ENCODE measurements at places on chromosomes 12 and 14.
A peak's percentile ranks its signal among the peaks of the same experiment; 100 is the strongest.

DNA sequence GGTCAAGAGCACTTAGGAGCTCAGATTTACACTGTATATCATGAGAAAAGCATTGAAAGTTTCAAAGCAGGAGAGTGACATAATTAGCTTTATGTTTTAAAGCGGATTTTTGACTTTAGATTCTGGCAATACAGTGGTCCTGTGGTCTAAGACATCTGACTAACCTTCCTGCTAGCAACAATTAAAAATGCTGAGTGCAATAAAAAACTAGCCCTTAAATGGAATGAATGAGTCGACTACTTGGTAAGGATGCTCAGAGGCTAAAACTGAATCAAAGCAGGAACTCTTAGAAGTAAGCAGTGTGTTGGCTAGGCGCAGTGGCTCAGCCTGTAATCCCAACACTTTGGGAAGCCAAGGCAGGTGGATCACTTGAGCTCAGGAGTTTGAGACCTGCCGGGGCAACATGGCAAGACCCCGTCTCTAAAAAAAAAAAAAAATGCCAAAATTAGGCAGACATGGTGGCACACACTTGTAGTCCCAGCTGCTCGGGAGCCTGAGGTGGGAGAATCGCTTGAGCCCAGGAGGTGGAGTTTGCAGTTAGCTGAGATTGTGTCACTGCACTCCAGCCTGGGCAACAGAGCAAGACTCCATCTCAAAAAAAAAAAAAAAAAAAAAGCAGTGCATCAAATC is 18.9 kb downstream of the BICD1 start:
- no peak for DNase-seq

DNA sequence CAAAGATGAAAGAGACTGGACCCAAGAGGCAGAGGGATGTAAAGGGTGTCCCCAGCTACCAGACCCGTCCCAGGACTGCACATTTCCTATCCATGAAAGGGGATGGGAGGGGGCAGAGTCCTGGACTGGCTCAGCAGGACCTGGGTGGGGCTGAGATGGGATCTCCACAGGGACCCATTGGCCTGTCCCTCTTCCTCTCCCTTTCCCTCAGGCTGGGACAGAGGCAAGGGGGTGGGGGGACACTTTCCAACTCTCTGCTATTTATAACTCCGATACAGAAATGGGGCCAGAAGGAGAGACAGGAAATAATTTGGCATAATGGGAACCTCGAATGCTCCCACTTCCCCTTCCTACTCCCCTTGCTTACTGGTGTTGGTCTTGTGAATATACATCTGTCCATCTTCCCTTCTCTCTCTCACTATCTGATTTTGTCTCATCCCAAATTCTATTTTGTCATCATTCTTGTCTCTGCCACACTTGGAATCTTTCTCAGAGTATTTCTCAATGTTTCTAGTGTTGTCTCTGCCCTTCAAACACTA is 1.1 kb upstream of the ITGA7 start:
- peak; percentile 49 for DNase-seq

DNA sequence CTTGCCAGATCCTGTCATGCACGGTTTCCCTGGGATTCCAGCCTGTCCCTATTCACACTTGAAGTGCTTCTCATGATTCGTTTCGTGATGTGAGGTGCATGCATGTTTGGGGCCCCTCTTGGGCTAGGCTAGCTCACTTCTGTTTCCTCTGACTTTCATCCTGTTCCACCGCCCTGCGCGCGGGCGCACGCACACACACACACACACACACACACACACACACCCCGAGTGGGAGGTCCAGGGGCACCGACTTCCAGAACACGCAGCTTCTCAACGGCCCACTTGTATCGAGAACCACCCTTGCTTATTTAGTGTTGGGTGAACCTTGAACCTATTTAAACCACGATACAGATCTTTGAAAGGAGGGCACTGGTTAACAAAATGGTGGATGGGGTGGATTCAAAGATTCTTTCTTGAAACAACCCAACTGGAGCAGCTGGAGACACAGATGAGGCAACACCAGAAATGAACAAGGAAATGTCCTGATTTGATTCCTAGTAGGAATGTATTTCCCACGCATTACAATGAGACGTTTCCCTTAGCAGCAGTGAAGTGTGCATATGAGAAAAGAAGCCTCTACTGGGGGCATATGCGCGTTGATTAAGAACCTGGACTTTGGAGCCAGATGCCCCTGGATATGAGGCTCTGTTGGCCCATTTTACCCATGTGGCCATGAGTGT is 16.3 kb downstream of the ELK3 start:
- DNase-seq, result no peak

DNA sequence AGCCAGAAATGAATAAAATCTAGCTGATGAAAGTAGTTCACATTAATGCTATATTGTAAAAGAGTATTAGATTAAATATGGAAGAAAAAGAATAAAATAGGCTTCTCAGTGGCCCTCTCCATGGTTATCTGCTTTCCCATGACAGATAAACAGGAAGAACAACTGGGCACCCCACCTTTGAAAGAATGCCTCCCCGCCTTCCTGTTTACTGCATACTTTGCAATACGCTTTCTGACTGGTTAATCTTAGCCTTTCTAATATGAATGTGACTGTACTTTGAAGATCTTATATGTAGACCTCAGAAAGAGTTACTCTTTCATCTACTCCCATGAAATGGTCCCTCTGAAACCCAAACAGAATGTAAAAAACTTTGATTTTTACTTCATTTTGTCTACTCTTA is 34.1 kb upstream of the DAAM1 start:
- no peak for DNase-seq

DNA sequence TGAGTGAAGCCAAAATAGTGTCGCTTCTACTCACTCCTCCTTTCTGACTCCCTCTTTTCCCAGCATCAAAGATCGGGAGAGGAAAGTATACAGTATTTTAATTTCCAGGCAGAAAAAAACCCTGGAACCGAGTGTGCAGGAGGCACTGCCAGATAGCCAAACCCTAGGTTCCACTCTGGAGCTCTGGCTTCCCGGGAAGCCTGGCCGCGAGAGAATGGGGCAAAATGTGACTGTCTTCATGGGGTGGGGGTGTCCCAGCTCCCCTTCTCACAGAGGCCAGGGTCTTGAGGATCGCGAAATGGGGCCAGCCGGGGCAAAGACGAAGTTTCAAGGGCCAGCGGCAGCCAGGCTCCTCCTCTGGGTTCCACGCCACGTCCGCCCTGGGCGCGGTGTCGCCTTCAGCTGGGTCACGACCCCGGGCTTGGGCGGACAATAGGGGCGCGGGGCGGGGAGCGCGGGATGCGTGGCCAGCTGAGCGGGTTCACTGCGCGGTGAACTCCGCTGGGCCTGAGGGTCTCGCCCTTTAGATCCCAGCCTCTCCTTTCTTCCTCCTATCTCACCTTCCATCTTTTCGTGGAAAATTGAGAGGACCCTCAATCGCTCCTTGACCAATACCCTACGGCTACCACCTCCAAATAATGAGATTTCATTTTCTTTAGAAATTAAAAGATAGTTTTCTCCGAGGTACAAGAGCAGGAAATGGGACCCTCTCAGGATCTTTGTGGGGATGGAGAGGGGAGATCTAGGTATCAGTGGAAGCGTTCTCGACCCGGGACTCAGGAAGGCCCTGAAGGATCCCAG is 6.7 kb downstream of the HOXC4 start:
- DNase-seq, result no peak

DNA sequence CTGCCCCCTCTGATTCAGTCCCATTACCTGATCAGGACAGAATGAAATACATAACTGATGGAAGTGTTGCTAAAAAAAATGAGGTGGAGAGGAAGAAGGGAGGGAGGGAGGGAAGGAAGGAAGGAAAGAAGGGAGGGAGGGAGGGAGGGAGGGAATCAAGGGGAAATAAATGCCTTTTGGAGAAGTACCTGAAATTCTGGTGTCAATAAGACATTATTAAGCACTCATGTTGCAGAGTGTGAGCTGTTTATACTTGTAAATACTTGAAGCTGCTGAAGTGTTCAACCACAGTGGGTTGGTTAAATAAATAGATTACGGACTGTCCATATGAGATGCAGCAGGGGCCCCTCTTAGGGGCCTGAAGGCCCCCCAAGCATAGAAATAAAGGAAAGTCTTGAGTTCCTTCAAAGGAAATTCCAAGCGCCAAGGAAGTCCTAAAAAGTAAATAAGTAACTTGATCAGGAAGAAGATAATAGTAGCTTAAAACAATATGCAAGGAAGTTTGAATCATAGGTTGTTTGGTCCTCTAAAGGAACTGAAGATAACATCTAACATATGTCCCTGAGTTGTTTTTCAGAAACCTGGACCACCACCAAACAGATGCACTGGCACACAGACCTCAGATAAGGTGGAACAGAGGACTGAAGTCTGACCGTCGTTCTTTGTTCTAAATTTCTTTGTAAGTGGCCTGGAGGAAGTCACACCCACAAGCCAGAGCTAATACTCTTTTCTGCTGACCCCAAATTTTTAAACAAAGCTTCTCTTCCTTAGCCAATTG is 110.8 kb downstream of the SEC23A start:
- DNase-seq, result no peak

DNA sequence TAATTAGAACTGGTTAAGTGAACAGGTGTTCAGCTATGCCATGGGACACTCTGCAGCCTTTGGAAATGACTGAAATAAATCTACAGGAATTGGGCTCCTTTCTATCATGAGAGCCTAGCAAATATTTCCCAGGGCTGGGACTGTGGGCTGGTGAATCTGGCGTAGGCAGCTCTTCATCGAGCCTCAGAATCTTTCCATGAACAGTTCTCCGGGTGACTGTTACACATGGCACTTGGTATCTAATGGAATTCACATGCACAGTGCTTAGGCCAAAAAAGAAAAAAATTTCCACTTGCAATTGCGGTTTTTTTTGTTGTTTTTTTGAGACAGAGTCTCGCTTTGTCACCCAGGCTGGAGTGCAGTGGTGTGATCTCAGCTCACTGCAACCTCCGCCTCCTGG is 32.1 kb downstream of the PRKAB1 start:
- no peak for DNase-seq

DNA sequence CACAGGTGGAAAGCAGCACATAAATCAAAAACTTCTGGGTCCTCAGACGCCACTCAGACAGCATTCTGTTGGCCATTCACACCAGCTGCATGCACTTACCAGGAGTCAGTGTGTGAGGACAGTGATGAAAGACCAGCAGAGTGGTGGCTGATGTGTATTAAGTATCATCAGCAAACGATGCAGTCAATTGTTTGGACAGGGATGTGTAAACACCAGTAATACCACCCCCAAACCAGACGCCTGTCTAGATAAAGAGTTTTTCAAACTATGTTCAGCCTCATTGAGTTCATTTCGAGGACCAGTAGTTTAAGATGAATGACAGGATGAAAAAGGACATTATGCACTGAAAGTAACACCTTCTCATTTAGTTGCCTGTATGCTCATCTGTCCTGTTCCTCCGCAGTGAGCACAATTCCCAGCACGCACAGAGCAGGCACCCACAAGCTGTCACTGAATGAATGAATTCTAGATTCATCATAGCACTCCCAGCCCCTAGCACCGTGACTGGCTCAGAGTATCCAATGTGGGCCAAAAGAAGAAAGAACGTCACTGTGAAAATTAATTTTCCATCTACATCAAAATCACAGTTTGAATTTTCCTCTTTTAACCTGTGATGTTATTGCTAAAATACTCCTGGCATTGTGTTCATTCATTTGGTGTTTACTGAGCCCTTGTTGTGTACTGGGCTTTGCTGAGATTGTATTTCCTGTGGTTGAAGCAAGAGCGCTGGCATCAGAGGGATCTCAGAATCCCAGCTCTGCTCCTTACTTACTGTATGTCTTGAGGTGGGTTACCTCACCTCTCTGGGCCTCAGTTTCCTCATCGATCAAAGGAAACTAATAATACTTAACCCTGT is 124.8 kb upstream of the NOS1 start:
- no peak for DNase-seq
